ENCODE measurements at places on chromosomes 7 and 10.

DNA sequence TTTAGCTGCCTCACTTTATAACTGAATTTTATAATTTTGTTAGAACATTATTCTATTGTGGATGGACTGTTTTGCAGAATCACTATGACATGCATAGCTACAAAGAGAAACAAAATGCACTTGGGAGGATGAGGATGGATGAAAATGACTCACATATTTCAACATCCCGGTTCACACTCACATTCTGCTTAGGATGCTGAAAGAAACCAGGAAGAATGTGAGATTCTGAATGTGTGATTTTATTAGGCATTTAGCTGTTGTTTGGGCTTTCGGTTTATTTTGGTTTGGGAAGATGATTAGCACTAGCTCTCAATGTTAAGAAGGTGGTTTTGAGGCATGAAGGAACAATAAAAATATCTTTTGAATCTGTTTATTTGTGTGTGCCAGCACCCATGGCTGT, 235.5 kb downstream of the SEMA3E start:
- DNase-seq: no peak

DNA sequence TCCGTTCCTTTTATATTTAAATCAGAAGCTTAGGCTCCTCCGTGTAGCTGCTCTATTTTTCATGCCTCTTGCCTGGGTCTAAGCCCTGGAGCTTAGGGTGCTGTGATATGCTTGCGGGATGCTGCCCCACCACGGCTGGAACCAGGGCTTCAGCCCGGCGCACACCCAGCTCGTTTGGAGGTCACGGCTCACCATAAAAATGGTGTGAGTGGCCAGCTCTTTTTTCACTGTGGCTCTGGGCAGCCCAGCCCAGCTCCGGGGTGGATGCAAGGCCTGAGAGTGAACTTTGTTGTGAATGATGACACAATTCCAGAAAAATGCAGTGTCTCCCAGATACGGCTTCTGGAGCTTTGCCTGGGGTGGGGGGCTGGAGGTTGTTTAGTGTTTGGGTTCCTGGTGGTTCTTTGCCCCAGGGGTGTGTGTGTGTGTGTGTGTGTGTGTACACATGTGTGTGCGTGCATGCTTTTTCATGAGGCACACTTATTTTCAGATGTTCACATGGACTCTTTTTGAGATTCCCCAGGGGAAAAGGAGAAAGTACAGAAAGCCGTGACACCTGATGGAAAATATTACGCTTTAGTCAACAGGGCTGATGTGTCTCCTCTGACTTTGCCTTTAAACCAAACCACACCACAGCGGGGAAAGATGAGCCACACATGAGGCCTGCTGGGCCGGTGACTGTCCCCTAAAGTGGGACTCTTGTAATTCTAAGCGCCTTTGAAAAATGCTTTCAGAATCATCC, 46.2 kb downstream of the GRK5 start:
- peak; percentile 97 for DNase-seq

DNA sequence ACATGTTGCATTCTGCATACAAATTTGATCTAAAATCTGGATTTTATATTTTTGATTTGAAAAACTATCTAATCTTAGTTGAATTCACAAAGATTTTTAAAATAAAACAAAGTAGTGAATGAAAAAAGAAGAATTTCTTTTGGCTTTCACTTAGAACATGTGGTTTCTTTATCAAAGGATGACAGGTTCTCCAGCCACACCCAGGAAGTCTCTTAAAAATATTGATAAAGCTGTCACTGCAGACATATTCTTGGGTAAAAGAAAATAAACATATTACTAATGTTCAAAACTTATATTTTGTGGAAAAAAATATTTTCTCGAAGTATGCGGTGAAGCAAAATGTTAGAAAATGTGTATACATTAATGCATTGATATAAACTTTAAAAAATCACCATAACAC, 44.3 kb downstream of the ARL4A start:
- DNase-seq: no peak

DNA sequence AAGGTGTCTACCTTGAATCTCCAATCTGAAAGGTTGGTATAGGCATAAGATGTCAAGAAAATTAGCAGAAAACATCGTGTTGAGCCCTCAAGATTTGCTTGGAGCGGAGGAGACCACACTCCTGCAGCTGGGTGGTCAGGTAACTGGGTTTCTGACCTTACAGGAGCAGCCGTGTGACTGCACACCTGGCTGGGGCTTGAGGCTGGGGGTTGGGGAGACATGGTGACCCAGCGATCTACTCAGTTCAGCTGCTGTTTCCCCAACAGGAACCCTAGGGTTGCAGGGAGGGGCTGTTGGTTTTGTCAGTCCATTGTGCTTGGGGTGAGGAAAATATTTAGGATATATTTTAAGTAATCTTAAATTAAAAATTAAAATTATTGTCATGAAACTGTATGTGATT, 147.0 kb upstream of the ZNF32 start:
- DNase-seq: no peak

GRCh38 chr10:116737627-116738327, 4.6 kb downstream of the HSPA12A start:
- DNase-seq: no peak

GRCh38 chr7:8283968-8284367, 22.0 kb upstream of the ICA1 start:
- no peak for DNase-seq

GRCh38 chr10:96468845-96469244, 44.9 kb downstream of the TLL2 start:
- DNase-seq: peak; percentile 35

- DNase-seq: peak; percentile 82
Observed at GRCh38 chr10:84256510-84257342, 11.9 kb downstream of the RGR start.

GRCh38 chr10:16509996-16510395, 11.7 kb downstream of the C1QL3 start:
- peak; percentile 93 for DNase-seq

GRCh38 chr10:102134416-102134815, 1.6 kb downstream of the PPRC1 start:
- no peak for DNase-seq

DNA sequence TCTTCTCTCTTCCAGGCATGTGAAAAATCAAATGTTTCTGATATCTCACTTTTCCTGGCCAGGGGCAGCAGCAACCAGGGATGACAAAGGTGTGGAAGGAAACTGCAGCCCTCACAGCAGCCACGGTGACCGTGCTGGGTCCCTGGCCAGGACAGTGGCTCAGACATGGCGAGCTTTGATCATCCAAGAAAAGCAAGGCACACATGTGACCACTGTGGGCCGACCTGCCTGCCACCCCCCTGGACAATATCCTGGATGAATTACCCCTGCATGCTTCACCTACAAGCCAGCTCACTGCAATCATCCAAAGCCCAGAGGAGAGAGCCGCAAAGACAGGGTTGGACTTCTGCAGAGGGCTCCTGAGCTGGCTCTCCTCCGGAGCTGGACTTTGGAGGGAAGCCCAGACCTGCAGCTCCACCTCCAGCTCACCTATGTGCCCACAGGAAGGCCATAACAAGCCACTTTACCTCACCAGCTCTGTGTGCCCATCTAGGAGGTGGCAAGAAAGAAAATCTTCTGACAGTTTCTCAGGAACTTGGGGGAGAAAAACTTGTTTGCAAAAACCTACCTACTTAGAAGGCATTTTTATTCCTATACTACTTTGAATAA, 2.7 kb downstream of the CHST15 start:
- no peak for DNase-seq

DNA sequence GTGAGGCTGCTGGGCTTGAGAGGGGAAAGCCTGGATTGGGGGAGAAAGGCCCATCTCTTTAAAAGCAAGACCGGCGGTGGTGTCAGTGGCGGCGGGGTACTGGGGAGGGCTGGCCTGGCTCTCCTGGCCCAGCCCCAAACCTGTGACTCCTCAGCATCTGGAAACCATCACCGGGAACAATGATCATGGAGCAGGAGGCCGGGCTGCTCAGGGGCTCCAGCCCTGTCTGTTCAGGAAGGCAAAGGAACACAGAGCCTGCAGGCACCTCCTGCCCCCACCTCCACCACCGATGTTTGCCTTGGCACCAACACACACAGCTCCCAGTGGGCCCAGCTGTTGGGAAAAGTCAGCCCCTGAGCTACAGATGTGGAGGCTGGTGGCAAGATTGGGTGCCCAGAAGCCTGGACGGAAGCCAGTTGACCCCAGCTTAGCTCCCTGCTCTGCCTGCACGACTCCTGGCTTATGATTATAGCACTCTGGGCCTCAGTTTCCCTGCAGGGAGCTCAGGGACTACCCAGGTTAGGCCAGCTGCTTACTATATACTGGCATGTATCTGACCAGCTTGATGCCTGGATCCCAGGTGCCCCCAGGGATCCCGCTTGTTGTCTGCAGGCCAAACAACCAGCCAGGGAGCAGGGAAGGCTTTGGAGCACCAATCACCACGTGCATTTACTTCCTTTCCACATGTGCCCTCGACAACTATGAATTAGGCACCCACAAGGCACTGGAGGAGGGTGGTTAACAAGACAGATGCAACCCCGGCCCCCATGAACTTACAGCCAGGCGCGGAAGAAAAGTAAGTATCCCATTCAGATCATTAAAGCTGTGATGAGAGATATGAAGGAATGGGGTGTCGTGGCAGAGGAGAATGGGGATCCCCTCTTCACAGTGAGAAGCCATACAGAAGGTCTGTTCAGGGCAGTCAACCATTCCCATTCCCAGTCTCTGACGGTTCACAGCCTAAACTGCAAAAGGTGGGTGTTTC, 37.3 kb downstream of the ZCCHC24 start:
- no peak for DNase-seq

GRCh38 chr7:156218544-156219306, 406.5 kb upstream of the SHH start:
- DNase-seq: peak; percentile 35

GRCh38 chr7:140559410-140559809, 80.1 kb upstream of the MKRN1 start:
- no peak for DNase-seq

DNA sequence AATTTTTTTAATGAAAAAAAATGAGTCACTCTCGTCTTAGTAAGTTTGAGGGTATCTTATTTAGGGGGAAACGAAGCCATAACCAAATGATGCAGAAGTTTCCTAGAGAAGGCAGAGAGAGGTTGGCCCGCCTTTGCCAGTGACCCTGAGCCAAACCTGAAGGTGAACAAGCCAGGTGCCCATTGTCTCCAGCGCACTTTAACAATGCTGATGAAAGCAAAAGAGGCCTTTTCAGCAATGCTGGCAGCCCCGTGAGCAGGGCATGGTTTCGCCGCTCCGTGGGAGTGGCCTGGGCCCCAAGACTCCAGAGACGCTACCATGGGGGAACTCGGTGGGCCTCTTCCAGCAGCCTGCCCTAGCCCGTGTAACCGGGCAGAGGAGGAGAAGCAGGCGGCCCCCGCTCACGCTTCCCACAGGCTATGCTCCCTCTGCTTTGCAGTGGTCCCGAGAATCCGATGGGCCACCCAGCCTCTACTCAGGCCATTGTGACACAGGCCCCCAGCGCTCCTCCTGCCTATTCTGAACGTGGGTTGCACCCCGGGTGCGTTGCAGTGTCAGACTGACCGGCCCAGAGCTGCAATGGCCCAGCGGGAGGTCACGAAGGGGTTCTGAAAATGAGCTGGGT, 14.0 kb upstream of the UNCX start:
- DNase-seq: no peak

DNA sequence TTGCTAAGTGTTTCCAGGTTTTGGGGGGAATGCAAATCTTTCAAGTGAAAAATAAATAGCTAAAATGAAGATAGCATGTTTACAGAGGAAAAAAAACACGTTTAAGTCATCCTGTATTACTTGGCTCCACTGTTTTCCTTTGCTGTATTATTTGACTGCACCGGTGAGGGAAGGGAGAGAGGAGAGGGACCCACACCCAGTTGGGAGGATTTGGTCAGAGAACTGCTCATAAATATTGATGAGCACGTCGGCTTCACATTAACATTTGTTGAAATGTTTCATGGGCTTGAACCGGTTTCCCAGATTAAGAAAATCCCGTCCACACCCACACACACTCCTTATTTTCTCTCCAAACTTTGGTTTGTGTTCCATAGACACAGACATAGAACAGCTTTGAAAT, 493.8 kb upstream of the MGMT start:
- DNase-seq: no peak

- no peak for DNase-seq
Observed at GRCh38 chr7:3634396-3634795, 333.3 kb downstream of the SDK1 start.

DNA sequence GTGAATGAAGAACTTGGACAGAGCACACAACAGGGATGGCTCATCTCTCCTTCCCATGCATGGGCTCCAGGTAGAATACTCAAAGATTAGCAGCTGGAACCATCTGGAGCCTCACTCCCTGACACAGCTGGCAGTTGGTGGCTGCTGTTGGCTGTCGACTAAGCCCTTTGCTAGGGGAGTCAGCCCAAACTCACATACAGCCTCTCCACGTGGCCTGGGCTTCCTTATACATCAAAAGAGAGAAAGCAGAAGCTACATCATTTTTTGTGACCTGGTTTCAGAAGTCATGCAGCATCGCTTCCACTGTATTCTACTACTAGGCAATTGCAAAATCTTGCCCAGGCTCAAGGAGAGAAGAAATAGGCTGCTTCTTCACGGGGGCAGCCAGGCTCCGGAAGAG, 24.4 kb downstream of the ASNS start:
- DNase-seq: no peak

GRCh38 chr7:157627646-157628045, 290.8 kb downstream of the DNAJB6 start:
- DNase-seq: no peak

DNA sequence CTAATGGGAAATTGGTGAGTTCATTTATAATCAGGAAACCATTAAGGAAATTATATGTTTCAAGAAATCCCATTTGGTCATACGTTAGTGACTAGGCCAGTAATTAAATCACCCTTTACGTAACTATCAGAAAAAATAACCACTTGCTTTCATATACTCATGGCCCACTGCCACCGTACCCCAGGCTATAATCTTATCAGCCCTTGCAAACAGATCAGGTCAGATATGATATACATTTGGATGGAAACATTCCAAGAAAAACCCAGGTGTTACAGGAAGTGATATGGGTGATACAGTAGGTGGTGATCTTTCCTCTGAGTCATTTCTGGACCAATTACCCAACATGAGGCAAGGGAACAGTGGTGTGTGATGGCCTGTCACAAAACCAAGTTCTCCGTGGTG, 481.0 kb upstream of the SEMA3A start:
- no peak for DNase-seq

DNA sequence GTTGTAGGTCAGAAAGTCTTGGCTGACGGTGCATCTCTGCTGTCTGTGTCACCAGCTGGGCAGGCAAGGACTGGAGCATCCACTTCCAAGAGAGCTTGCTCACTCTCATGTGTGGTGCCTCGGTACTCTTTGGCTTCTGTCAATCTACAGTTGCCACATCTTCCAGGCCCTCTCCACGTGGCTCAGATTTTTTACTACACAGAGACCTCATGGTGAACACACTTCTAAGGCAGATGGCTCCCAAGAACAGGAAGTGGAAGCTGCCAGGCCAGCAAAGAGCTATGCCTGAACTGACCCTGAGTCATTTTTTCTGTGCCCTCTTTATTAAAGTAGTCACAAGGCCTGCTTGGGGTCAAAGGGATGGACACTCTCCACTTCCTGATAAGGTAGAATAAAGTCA, 351.5 kb upstream of the AUTS2 start:
- DNase-seq: no peak

GRCh38 chr10:71784679-71785272, 11.5 kb upstream of the VSIR start:
- no peak for DNase-seq

- no peak for DNase-seq
Observed at GRCh38 chr10:123565691-123566660, 100.2 kb upstream of the GPR26 start.
